ENCODE measurements at places on chromosomes 2 and 18. TPM values are rescaled to one million over a fixed set of nuclear protein-coding genes. Genes with fewer than 3 reads are reported as not detected.

Gene ARHGAP15
- polyA plus RNA-seq = 4.3 TPM

Gene PLEK
- 6.8 TPM for polyA plus RNA-seq

Gene PLGLB1
- 11.3 TPM for polyA plus RNA-seq

Gene CNDP1
- polyA plus RNA-seq = 0.72 TPM

Gene TLX2
- polyA plus RNA-seq = 0.26 TPM

Gene TUBA4B
- 0.94 TPM for polyA plus RNA-seq

Gene MRO
- polyA plus RNA-seq = 2.9 TPM

Gene SOX11
- 17.7 TPM for polyA plus RNA-seq

Gene CCDC68
- 9.6 TPM for polyA plus RNA-seq

All from right renal pelvis (tissue), 4 donors.